ENCODE measurements at places on chromosomes 13 and 19.
A peak's percentile ranks its signal among the peaks of the same experiment; 100 is the strongest.

DNA sequence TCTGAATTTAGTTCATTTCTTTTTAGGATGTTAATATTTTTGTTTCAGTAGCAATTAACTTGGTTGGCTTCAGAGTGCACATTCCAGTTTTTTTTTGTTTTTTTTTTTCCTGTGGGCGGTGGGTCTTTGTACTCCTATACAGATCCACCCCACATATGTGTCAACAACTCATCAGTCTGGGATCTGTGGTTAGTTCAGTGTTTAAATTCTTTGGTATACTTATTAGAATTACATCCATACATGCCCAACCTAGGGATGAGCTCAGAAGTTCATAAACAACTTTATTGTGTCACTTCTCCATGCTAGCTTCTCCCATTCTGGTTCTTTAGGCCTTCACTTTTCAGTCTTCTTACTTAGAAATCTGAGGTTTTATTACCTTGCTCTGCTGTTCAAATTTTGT is 50.9 kb downstream of the PCCA start:
- peak; percentile 11 for DNase-seq

DNA sequence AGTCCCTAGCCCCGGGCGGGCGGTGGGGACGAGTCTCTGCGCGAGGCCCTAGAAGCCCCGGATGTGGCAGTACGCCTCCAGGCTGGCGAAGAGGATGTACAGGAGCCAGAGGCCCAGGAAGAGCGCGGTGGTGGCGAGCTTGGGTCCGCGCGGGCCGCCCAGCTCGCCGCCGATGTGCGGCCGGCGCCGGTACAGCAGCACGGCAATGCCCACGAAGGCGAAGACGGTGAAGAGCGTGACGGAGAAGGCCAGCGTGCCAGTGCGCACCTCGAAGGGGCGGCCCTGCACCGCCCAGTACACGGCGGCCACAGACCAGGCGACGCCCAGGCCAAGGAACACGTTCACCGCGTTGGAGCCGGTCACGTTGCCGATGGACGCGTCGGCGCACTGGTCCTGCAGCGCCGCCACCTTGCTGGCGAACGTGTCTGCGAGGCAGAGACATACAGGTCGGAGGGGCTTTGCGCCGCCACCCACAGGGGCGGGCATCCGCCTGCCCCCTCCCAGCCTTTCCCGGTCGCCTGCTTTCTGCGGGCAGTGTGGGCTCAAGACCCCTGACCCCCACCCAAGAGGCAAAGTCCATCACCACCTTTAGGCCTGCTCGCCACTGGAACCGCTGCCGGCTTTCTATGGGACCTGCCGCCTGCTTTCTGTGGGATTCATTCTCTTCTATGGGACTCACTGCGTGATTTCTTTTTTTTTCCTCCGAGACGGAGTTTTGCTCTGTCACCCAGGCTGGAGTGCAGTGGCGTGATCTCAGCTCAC is 10.9 kb upstream of the MEIS3 start:
- no peak for DNase-seq

DNA sequence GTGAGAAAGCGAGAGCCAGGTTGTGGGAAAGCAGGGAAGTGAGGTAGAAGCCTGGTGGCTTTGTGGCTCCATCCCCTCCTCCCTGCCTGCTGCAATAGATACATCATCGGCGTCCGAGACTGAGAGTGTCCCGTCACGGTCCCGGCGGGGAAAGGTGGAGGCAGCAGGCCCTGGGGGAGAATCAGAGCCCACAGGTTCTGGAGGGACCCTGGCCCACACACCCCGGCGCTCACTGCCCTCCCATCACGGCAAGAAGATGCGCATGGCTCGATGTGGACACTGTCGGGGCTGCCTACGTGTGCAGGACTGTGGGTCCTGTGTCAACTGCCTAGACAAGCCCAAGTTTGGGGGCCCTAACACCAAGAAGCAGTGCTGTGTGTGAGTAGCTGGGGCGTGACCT is 5.1 kb downstream of the KMT2B start:
- no peak for DNase-seq

GRCh38 chr13:78609464-78610205 is 6.3 kb upstream of the POU4F1 start:
- no peak for DNase-seq

- no peak for DNase-seq
These were observed 485 bp upstream of the ZNF845 start for GRCh38 chr19:53333066-53333462.

DNA sequence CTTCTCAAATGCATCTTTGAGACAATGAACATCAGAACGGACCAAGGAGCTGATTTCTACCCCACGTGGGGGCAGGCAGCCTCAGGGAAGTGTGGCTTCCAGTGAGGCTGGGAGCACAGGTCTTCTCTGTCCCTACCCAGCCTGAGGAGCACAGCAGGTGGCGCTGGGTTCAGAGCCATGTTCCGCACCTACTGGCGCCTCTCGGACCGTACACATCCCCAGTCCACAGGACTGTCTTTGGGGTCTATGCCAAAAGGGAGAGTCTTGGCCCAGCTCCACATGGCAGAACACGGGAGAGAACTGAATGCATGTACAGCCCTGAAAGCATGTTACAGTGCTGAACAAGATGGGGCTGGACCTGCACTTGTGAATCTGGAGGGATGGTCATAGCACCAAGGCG is 22.6 kb downstream of the SUGP1 start:
- no peak for DNase-seq

DNA sequence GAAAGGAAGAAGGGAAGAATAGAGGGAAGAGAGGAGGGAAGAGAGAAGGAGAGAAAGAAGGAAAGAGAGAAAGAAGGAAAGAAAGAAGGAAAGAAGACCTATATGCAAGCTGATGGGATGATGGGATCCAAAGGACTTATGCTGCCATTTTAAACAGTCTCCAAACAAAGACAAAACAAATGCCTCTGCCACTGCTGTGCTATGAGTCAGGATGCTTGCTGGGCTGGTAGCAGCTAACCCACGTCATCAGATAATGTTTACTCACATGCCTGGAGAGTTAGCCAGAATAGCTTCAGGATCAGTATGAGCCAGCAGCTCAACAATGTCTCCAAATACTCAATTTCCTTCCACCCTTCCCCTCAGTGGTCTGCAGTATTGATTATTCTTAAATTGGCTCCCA is 12.0 kb upstream of the ZNF274 start:
- no peak for DNase-seq

DNA sequence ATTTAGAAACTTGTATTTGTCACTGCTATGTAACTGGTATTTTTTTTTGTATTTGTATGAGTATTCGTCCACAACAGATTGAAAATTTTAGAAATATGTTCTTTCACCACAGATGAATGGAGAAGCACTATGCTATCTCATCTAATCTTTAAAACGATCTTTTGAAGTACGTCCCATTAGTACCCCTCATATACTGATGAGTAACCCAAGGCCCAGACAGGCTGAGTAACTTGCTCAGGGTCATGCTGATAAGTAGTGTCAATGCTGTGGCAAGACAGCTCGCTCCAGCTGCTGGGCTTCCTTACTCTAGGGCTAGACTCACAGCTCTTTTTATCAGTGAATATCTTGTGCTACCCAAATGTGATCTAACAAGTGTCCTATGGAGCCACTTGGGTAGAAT is 154.2 kb downstream of the SUCLA2 start:
- no peak for DNase-seq

GRCh38 chr19:5864725-5865486 is 5.4 kb downstream of the FUT5 start:
- DNase-seq, result no peak

GRCh38 chr19:12991296-12991695 is 4.0 kb upstream of the NFIX start:
- no peak for DNase-seq

GRCh38 chr13:61774903-61775302 is 359.3 kb upstream of the PCDH20 start:
- no peak for DNase-seq

DNA sequence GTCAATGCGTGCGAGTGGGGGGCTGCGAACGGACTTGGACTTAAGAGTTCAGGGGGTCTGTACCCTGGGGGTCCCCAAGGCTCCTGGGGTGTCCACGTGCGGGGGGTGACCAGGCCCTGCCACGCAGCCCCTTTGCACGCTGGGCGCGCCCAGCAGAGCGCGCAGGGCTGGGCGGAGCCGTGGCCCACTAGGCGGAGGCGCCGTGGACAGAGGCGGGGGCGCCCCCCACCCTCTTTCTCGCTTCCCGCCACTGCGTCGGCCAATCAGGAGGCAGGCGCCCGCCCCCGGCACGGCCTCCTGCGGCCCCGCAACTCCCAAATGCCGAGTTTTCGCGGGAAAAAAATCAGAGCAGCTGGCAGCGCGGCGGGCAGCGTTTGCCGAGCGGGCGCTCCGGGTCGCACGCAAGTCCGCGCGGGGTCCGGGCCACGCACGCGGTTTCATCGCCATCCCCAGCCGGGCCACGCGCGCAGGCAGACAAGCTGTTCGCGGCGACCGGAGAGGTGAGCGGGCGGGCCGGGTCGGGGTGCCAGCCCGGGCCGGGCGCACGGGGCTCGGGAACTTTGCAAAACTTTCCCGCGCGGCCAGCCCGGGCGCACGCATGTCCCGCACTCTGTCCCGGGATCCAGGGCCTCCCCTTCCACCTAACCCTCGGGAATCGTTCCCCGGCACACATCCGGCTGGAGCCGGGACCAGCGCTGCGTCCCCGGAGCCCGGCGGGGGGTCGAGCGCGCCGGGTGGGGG is at the start of gene UHRF1:
Gene UHRF1 (plus strand): TSS at position 346 of the 741 bp plus-strand sequence. CDS start 1,385 bp downstream, outside the sequence.
- DNase-seq, result no peak

GRCh38 chr13:43816401-43816889 is 29.7 kb upstream of the ENOX1 start:
- no peak for DNase-seq

- no peak for DNase-seq
These were observed 19.9 kb downstream of the OR7A5 start for GRCh38 chr19:14814982-14815652.

GRCh38 chr19:47024502-47024901 is 4.9 kb downstream of the NPAS1 start:
- no peak for DNase-seq

DNA sequence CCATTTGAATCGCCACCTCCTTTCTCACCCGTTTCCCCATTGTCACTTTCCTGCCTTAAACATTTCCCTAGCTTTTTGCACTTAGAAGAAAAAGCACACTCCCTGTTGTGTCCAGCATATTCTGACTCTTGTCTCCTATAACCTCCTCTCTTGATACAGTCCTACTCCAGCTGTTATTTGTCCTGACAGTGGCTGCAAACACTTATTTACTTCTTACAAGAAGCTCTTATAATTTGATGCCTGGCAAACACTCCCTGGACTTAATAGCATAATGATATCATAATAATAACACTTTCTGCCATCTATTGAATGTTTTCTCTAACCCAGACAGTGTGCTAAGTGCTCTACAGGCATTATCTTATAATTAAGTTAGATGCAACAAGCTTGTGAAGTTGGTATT is 76.6 kb downstream of the DGKH start:
- DNase-seq, result no peak

DNA sequence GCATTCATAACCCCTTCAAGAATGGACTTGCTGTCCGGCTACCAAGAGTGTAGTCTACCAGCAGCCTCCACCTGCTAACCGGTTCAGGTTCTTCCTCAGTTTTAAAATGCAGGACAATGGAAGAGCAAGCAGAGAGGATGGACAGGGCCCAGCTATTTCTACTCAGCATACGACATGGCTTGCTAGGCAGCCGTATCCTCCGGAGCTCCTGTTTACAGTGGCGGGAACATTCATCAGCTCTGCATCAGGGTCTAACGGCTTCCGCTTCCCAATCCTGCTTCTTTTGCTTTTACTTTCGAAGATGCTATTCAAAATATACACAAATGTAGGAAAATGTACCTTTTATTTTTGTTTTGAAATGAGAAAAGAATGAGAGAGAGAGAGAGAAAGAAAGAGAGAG is 118.5 kb downstream of the TRPC4 start:
- DNase-seq, result no peak

- DNase-seq, result no peak
These were observed 6.0 kb downstream of the MIR17HG start for GRCh38 chr13:91353494-91353893.

DNA sequence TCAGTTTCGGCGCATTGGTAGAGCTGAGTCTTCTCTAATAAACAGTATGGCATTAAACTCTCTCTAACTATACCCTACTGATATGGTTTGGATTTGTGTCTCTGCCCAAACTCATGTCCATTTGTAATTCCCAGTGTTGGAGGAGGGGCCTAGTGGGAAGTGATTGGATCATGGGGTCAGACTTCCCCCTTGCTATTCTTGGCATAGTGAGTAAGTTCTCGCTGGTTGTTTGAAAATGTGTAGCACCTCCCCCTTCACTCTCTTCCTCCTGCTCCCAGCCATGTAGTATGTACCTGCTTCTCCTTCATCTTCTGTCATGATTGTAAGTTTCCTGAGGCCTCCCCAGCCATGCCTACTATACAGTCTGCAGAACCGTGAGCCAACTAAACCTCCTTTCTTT is 682.7 kb upstream of the ARGLU1 start:
- DNase-seq, result no peak

GRCh38 chr13:46622630-46623256 is 69.8 kb downstream of the LRCH1 start:
- peak; percentile 72 for DNase-seq

DNA sequence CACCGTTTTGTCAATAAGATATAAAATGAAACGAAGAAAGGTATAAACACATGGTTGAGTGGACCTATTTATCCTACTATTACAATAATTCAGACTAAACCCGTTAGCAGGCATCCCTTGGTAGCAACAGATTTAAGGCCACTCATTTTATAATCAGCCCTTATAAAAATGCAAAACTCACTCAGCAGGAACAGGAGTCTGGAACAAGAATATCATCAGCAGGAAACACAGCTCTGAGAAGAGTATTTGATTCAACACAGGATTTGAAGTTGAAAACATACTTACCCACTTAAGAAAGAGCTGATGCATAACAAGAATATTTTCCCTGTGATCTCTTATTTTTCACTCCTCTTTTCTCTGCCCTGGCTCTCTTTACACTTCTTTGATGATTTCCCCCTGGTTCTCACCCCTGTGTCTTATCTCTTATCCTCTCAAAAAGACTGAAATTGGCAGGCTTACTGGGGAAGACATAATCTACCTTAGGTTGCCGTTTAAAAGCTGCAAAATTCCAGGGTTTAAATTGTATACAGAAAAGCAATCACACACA is 1722.7 kb downstream of the SLITRK5 start:
- DNase-seq, result no peak

- DNase-seq, result no peak
These were observed 107.3 kb downstream of the GADD45B start for GRCh38 chr19:2582984-2583956.

DNA sequence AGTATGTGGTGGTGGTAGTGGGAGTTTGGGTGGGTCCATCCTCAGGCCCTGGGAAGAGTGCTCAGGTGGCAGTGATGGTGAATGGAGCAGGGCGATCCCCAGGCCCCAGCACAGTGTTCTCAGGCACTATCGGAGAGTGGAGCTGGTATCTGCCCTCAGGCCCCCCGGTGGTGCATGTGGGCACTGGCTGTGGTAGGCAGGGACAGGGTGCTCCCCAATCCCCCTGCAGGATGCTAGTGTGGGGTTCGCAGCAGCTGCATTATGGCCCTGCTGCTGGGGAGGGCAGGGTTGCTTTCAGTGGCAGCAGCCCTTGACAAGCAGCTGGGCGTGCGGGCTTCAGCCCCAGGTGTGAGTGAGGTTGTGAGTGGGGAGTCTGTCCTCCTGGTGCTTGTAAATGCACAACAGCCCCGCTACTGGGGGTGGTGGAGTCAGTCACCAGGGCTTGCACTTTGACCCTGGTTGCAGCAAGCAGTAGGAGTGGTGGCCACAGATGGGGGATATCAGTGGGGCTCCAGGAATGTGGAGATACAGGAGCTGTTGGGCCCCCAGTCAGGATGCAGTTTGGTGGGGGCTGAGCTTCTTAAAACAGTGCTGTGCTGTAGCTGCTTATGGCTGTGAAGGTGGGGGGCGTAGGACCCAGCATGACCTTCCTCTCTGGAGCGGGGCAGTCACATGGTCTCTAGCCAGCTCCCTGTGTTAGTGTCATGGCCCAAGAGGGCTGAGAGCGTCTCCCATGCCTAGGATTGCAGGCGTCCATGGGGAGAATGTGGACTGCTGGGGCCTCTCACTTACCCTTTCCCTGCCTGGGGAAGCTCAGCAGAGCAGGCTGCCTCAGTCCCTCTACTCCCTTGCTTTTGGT is 38.7 kb upstream of the ARHGEF7 start:
- no peak for DNase-seq

Measured in HFF-Myc (cell line).